Mesothelial cell of epicardium (in vitro differentiated cells): ENCODE measurements at places on chromosomes 12 and 14. TPM values are rescaled to one million over a fixed set of nuclear protein-coding genes. Genes with fewer than 3 reads are reported as not detected.

Gene PIWIL1
- total RNA-seq = not detected in 3 replicates

Gene TBX3
- 409 to 427 TPM (median 425 TPM) in 3 replicates for total RNA-seq

Gene OTUB2
- 6.0 to 6.6 TPM (median 6.6 TPM) in 3 replicates for total RNA-seq

DNA sequence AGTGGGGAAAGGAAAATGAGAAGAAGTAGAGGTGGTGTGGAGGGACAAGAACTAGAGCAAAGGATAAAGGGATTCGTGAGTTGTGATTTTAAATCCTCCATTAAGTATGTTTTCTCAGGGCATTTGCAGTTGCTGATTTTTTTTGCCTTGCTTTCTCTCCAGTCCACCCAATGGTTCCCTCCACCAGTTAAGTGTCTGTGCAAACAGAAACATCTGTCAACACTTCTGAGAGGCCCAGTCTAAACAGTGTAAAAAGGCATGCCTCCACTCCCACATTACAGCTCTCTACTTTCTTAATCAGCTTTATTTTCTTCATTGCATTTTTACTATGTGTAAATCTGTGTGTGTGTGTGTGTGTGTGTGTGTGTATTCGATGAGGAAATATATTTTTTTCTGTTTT lies 141.2 kb downstream of the PPFIA2 start:
- DNase-seq = no peak
- H3K36me3 ChIP-seq = no peaks in the 10 kb centered on the region
- no peak overlapping the region for H3K4me3 ChIP-seq
- no peak overlapping the region for H3K27ac ChIP-seq
